ENCODE measurements at places on chromosomes 7 and 10.

DNA sequence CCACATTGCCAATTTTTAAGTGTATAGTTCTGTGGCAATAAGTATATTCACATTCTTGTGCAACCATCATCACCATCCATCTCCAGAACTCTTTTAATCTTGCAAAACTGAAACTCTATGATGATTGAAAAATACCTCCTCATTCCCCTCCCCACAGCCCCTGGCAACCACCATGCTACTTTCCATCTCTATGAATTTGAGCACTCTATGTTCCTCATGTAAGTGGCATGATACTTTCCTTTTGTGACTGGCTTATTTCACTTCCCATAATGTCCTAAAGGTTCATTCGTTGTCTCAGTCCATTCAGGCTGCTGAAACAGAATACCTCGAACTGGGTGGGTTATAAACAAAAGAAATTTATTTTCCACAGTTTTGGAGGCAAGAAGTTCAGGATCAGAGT, 23.4 kb upstream of the EGR2 start:
- no peak for DNase-seq

- DNase-seq = no peak
Measured at GRCh38 chr10:10644008-10644646, 373.5 kb upstream of the CELF2 start.

GRCh38 chr10:74099836-74100235, 50.8 kb downstream of the AP3M1 start:
- DNase-seq = no peak

- DNase-seq = no peak
Measured at GRCh38 chr7:81419731-81420130, 350.1 kb downstream of the HGF start.

DNA sequence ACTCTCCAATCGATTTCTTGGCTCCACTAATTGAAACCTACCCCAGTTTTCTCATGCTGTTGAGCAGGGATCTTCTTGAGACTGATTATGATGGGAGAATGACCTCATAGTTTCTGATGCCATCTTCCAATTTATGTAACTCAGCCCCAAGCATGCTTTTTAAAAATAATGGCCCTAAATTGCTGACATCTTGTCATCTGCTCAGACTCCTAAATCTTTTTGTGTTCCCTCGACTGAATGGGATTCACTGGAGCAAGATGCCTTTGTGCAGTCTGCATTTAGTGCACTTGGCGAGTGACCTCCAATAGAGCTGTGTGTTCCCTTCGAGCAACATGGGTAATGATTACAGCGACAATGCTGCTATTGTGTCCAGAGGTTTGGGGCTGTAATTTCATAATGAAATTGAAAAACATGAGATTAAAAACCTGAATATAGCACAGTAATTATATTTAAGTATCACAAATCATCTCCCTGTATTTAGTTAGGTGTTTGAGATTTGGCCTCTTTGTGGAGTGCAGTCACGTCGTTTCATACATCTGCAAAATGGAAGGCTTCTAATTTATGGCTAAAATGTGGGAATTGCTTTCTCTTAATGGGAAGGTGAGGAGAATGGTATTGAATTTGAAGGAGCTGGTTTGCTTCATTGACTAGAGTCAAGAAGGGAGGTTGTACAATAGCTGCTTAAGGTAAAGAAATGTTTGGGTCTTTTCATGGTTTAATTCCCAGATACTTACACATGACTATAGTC, 192.9 kb downstream of the AUTS2 start:
- DNase-seq = no peak

- DNase-seq = no peak
Measured at GRCh38 chr7:45182856-45183710, 25.5 kb downstream of the RAMP3 start.

- no peak for DNase-seq
Measured at GRCh38 chr7:149869291-149869650, 4.5 kb upstream of the ATP6V0E2 start.

DNA sequence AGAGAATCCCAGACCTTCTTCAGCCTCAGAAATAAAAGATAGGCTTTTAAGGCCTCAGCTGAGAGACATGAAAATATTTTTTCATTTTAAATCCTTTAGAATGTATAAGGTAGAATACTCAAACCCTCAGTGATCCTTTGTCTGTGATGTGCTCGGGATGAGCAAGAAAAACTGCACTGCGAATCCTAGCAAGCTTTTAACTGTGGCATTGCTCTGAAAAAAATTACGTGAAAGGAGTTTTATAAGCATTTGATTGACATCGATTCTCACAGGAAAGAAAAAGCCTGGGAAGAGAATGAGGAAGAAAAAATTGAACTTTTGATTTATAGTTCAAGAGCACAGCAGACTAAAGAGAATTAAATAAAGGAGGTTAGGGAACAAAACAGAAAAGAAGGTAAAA, 120.0 kb downstream of the TMEM168 start:
- DNase-seq = no peak

- DNase-seq = peak; percentile 66
Measured at GRCh38 chr10:75202321-75203045, 8.1 kb upstream of the VDAC2 start.

- DNase-seq = no peak
Measured at GRCh38 chr7:110675383-110676103, 415.4 kb upstream of the LRRN3 start.

GRCh38 chr10:58994226-58995057, 182.0 kb upstream of the PHYHIPL start:
- DNase-seq = no peak

DNA sequence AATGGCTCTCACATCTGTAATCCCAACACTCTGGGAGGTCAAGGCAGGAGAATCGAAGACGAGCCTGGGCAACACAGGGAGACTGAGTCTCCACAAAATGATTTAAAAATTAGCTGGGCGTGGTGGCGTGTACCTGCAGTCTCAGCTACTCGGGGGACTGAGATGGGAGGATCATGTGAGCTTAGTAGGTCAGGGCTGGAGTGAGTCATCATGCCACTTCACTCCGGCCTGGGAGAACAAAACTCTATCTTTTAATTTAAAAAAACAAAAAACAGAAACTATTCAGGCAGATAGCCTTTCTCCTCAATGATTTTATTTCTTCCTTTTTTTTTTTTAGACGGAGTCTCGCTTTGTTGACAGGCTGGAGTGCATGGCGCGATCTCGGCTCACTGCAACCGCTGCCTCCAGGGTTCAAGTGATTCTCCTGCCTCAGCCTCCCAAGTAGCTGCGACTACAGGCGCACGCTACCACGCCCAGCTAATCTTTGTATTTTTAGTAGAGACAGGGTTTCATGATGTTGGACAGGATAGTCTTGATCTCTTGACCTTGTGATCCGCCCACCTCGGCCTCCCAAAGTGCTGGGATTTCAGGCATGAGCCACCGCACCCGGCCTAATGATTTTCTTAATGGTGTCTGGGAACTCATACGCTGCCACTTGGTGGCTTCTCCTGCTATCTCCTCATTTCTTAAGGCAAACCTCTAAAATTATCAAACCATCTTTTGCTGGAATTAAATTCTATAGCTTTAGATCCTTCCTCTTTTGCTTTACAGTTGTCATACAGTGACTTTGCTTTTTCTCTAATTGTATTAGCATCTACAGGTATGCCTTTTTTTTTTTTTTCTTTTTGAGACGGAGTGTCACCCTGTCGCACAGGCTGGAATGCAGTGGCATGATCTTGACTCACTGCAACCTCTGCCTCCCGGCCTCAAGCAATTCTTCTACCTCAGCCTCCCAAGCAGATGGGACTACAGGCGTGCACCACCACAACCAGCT, 22.9 kb downstream of the SRPK2 start:
- DNase-seq = peak; percentile 37

- no peak for DNase-seq
Measured at GRCh38 chr7:145497911-145498525, 618.6 kb upstream of the CNTNAP2 start.

DNA sequence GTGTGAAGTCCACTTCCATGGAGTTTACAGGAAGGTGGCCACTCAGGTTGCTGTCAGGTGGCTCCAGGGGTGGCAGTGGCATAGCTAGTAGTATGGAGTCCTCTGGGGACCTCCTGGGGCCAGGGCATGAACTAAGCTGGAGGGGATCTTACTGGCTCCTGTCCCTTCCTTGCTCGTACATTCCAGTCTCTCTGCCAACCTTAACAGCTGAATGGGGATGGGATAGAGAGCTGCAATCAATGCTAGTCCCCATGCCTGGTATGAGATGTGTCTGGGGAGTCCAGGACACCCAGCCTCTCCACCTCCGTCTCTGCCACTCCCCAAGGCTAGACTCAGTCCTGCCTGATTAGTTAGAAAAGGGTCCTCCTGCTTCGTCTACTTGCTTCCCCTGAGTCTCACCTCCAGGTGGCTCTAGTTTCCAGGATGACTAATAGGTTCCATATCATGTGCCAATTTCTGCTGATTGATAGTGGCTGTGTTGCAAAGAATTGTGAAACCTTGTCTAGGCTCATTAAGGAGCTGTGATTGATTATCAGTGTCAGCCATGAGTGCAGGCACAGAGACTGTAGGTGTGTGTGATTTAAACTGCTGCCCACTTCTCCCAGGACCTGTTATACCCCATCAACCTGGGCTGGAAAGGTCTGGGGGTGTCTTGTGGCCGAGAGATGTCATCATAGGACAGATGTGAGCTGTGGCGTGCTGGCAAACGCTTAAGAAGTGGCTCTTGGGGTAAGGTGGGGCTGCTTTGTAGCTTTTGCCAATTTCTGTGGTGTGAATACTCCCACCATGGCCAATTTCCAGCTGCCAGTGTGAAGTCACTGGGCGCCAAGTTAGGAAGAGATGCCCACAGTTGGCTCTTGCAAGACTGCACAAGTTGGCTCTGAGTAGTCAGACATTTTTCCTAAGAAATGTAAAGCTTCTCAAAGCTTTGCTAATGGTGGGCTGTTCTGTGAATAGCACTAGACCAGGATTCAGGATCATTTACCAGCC, 59.8 kb downstream of the COL13A1 start:
- no peak for DNase-seq

GRCh38 chr10:117942226-117942625, 104.5 kb downstream of the RAB11FIP2 start:
- DNase-seq = no peak

DNA sequence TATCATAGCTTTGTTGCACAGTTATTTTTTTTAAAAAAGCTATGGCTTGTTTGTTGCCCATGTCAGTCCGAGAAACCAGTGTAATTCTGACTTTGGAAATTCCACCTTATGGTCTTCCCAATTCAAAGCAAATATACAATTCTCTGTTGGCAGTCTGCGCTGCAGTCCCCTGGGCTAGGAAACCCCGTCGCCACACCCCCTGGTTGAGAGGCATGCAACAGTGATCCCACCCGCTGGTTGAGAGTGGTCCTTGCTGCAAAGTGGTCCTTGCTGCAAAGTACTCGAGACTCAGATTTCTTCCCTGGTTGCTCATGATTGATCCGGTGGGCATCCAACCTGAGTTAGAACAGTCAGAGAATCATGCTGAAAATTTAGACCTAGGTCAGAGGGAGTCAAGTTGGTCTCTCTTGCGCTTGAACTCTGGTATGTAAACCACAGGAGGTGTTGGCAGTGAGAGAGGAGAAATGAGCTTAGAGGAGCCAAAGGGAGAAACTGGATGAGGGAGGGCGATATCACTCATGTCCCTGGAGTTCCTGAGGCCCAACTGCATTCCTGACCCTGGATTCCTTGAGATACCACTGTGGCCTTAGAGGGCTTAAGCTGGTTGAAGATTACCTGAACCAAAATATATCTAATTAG, 45.0 kb upstream of the STK17A start:
- no peak for DNase-seq

Measured in adrenal gland (tissue), 19 donors.